ENCODE measurements at places on chromosomes 12 and 14.

GRCh38 chr14:97268097-97268496 is 470.9 kb downstream of the VRK1 start:
- DNase-seq: no peak

DNA sequence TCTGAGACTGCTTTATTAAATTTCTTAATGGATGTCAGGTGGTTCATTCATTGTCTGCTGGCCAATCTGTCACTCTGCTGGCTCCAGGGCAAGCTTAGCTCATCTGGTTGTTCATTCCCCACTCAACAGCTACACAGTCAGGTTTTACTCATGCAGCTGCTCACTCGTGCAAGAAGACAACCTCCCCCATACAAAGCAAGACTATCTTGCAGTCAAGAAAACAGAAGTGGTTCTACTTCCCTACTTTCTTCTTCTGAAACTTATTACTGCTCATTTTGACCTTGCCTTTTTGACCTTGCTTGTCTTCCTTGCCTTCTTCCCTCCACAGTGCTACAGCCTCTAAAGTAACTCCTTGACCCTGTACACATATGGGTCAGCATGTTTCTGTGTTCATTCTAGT is 277.9 kb downstream of the SSPN start:
- DNase-seq: no peak

GRCh38 chr12:27657296-27657695 is 39.0 kb upstream of the REP15 start:
- DNase-seq: no peak

DNA sequence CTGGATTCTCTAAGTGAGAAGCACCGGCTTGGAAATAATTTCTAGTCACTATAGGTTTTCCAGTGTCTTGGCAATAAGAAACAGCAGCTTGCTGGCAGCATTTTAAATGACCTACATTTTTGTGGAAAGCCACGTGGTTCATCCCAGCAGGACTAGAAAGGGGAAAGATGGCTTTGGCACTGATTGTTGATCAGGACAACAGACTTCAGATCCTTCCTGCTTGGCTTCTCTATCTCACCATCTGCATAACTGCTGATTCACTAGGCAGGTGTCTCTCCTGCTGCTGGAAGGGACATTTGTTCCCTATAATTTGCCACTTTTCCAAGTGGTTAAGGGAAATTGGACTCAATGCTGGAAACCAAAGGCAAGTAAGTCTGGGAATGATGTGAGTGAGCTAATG is 131.0 kb downstream of the TTC8 start:
- no peak for DNase-seq

DNA sequence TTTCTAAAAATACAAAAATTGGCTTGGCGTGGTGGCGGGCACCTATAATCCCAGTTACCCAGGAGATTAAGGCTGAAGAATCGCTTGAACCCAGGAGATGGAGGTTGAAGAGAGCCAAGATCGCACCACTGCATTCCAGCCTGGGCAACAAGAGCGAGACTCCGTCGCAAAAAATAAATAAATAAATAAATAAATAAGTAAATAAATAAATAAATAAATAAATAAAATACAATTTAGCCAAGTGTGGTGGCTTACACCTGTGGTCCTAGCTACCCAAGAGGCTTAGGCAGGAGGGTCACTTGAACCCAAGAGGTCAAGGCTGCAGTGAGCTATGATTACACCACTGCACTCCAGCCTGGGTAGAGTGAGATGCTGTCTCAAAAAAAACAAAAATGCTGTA is 26.5 kb upstream of the SPTSSA start:
- DNase-seq: no peak

DNA sequence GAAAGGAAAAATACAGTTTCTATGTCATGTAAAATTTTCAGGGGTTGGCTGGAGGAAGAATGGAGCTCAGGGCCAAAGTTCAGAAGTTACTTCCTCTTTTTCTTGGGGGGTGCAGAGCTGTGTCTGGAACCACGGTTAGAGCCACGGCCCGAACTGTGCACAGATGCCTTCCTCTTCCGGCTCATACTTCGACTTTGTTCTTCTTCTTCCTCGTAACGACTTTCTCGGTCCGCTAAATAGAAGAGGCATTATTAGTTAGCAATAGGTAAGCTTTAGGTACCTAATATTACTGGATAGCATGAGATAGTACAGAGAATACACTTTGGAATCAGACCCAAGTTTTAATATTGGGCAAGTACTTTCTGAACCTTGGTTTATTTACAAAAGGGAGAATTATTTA is 31.2 kb downstream of the SUPT16H start:
- DNase-seq: no peak

DNA sequence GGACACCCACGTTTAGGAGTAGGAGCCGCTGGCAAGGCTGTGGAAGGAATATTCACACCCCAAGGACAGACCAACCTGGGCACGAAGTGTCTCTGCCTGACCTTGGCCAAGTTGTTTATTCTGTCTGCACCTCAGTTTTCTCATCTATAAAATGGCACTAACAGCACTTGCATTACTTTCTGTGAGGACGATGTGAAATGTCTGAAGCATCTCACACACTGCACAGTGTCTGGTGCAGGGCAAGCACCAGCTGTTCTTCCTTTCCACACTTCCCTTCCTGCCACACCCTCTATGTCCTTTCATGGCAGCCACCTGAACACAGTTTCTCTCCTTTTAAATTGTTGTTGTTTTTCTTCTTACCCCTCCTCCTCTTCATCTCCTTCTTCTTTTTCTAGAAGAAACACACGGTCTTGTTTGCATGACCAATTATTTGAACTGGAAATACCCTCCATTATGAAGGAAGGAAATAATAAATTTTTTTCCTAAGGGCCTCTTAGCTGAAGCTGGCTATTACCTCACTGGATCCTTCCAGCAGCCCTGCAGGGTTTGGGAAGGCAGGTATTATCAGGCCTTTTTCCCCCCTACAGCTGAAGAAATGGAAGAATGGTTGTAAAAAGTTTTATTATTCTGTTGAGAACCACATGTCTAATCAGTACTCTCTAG is 42.9 kb upstream of the ATP23 start:
- DNase-seq: peak; percentile 51

- no peak for DNase-seq
Observed at GRCh38 chr14:77200406-77200985, 18.9 kb downstream of the TMEM63C start.

DNA sequence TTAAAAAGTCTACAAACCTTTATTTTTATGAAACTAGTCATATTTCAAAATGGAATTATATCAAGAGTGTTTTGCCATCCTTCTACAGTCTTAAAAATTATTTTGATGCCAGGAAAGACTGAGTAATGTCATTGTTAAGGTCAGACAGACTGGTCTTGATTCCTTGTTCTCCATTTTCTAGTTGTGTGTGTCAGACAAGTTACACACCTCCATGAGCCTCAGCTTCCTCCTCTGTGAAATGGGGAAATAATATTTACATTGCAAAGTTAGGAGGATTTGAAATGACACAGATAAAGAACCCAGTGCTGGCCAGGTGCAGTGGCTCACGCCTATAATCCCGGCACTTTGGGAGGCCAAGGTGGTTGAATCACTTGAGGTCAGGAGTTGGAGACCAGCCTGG is 47.4 kb upstream of the ELK3 start:
- no peak for DNase-seq

DNA sequence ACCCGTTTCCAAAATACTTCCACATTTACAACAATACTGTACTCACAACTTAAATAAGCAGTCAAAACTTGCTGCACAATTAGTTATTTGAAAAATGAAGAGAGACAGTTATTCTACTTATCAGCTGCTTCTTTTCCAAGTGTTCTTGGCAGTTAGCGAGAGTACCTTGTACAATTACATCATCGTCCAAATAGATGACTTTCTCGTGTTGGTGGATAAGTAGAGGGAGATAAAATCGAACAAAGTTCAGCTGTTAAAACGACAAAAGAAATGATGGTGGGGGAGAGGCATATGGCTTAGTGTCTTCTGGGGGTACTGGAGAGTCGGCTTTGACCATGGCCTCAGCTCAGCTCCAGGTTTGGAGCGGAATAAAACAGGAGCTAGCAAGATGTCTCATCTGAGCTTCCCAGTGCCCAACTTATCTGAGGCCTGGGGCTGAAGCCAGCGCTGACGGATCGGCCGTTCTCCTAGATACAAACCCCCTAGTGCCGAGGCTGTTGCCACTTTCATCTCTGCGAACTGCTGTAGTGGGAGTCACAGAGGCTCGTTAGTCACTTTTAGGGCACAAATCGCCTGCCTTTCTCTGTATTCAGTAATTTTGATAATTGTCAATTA is 31.7 kb downstream of the TDG start:
- no peak for DNase-seq

DNA sequence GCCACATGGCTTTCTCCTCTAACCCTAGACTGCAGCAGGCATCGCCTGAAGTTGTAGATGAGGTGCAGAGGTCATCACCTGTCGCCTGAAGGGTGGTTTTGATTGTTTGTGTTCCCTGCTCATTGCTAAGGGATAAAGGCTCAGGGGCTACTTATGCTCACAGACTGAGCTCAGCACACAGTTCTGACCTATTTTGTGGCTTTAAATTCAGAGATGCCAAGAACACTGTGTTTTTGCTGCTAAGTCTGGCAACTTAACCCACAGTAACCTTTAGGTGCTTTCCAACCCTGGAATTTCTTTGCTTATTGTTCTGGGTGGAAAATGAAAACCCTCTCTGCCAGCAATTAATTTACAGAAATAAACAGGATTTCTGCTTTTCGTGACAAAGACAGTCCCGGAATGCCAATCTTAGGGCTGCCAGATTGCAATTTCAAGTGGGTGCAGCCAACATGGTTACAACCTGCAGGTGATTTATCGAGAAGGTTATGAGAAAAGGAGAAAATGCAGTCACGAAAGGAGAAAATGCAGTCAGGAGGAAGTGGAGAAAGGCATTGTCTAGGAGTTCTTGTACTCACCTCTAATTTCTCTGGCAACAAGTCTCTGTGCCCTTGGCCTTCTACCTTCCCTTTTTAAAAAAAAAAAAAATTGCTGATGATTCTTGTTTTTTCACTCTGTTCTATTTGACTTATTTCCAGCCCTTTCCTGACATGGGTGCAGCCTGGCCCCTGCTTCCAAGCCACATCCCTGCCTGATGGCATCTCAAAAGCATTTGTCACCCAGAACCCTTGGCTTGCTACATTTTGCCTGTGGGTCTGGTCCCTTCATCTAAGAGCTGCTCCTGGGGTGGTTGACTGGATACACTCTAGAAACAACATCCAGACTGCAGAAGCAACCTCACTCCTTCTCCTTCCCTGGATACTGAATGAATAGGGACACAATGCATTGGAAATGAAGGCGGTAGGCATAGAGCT is 23.3 kb downstream of the NPC2 start:
- DNase-seq: no peak

- DNase-seq: no peak
Observed at GRCh38 chr14:26332966-26333365, 264.9 kb downstream of the NOVA1 start.

GRCh38 chr14:64942531-64943111 is at the start of gene GPX2:
TSS of gene GPX2 (minus strand) at chr14:64942745. CDS start at chr14:64942726, 19 bp downstream.
- DNase-seq: no peak

GRCh38 chr12:127327986-127328385 is 939.0 kb upstream of the TMEM132C start:
- DNase-seq: no peak

- DNase-seq: no peak
Observed at GRCh38 chr14:63852271-63852816, 460 bp upstream of the SYNE2 start.

DNA sequence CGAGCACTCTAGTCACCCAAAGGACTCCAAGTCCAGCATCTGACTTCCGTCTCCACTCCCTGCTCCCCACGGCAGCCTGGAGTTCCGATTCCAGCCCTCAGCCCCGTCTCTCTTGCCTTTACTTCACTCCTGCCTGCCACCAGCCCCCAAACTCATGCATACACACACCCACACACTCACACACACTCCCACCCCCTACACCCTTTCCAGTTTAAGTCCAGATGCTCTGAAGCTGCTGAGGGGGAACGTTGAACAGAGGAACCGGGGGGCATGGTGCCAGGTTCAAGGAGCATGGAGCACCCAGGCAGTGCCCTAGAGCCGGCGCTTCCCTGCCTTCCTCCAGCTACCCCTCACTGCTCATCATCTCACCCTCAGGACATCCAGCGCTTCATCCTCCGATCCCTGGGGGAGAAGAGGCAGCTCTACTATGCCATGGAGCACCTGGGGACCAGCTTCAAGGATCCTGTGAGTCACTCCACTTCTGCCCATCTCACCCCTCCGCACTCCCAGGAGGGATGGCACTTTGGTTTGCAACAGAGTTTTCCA is 3.3 kb downstream of the P3H3 start:
- DNase-seq: no peak

DNA sequence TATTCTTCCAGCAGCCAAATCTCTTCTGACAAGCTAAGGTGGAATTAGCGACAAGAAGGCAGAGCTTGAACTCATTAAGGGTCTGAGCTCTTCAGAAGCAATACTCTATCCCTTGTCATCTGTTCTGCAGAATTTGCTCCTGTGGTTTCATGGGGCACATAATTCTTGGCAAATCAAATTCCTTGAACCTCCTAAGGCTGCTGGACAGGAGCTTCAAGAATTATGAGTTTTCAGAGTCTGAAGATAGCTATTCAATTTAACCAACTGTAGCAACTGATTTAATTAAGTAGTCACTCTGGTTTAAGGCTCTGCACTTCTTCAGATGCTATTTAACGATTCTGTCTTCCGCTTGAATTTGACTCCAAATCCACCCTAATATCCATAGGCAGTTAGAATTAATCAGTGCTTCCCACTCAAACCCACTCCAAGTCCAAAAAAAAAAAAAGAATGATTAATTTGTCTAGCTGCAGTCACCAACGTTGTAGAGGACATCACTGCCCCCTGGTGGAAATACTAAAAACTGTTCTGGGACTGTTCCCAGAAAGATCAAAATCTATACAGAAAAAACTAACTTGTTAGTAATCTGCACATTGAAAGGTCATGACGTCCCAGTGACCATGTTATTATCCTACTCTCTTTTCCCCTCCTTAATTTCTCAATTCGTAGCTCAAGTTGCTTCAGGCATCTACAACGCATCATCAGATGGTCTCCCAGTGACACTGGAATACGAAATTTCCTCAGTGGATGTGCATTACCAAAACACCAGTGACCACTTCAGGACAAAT is 169.9 kb downstream of the KIF21A start:
- DNase-seq: peak; percentile 24

GRCh38 chr12:101599771-101600484 is 5.2 kb downstream of the MYBPC1 start:
- DNase-seq: no peak

GRCh38 chr12:116430911-116431565 is 128.1 kb upstream of the MAP1LC3B2 start:
- no peak for DNase-seq

GRCh38 chr14:72699852-72700257 is 194.0 kb downstream of the DPF3 start:
- no peak for DNase-seq

- DNase-seq: no peak
Observed at GRCh38 chr12:32885831-32886230, 10.7 kb downstream of the PKP2 start.

DNA sequence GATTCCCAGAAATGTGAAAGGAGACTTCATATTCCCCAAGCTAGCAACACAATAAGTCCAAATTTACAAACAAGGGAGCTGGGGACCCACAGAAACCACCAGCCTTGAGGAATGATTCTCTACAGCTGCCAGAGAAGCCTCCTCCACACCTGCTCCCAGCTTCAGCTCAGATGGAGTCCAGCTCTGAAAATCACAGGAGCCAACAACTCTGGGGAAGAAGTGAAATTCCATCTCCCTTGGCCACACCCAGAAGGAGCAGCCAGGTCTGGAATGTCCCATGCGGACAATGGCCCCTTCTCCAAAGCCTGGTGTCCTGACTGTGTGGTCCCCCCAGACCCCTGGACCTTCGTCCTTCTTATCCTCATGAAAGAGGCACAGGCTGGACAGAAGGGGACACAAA is 45.4 kb downstream of the SYNE3 start:
- no peak for DNase-seq
